CD4-positive, alpha-beta T cell (primary cell): ENCODE measurements at places on chromosomes 2 and 18.

- DNase-seq: no peak
Measured at GRCh38 chr2:218046238-218046637, 22.8 kb upstream of the RUFY4 start.

DNA sequence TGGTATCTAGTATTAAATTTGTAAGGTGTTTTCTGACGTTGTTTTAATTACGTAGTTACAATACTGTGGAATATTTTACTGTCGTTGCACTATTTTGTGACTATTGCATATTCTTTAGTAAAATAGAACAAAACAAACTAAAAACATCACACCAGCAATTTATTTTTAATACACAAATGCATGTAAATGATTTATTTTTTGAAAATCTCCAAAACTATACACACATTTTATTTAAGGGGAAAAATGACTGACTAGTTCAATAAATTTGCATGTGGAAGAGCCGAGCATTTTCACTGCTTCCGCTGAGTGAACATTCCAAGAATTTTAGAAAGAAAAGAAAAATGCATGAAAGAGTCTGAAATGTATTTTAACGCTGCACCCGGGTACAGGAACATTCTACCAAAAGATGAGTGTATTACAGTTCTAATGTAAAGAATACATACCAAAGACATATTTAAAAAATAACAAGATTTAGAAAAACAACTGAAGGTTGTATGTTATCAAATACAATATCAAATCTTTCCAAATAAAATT lies 257.7 kb downstream of the MEIS1 start:
- DNase-seq: no peak

- DNase-seq: no peak
Measured at GRCh38 chr18:42641996-42642395, 473.5 kb downstream of the RIT2 start.

DNA sequence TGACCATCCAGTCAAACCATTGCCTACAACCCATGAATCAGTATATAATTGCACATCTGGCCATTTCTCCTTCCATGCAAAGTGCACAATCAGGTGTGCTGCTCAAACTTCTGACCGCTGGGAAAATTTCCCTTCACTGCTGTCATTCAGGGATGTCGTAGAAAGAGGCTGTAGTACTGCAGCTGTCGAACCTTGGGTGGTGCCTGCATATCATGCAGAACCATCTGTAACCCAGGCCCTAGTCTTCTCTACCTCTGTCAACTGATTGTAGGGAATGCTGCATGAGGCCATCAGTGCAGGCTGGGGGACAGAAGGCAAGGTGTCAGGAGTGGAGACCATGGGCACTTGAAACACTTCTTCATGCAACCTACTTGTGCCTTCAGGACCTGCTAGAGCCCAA lies 267.5 kb downstream of the CALCRL start:
- DNase-seq: no peak
